ENCODE measurements at places on chromosomes 2 and 18.

DNA sequence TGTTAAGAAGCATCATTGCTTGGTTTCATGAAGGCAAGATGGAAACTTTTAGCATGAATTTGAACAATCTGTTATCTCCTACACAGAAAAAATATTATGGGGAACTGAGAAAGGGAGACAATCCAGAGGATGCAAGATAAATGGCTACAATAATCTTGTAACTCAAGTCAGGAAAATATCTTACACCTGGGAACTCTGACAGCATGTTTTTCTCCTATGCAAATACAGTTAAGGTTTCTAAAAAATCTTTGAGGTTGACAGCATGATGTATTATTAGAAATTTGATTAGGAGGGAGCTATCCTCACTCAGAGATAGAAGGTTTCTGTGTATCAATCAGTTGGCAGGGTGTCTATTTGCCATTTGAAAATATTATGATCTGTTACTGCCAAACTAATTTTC, 75.6 kb downstream of the GPD2 start:
- no peak for DNase-seq

DNA sequence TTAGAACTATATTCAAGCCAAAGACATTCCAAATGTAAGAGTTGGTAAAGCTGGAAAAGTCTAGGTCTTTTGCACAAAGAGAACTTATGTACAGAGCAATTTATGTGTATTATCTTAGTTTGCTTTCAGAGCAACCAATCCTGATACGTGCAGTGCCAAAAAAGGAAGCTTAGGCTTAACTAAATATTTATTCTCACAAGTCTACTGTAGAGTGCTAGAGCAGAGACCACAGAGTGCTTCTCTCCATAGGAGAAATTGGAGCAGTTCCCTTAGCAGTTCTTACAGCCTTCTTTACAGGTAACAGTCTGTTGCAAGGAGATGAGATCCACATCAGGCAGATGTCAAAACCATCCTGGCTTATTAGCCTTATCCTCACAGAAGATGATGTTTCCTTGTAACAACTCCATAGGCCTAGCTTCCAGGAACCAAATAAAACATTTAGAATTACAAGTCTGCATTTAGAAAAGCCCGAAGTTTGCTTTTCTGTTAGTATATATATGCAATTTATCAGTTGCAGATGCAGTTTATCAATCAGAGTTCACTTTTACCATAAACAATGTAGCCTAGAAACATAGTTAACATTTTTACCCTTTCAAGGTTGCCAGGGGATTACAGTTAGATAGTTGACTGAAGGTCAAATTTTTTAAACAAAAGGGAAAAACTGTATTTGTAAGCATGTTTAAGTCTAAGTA, 250.6 kb upstream of the KCNJ3 start:
- no peak for DNase-seq

- no peak for DNase-seq
These were observed 135.5 kb downstream of the MGAT5 start for GRCh38 chr2:134389381-134389780.

DNA sequence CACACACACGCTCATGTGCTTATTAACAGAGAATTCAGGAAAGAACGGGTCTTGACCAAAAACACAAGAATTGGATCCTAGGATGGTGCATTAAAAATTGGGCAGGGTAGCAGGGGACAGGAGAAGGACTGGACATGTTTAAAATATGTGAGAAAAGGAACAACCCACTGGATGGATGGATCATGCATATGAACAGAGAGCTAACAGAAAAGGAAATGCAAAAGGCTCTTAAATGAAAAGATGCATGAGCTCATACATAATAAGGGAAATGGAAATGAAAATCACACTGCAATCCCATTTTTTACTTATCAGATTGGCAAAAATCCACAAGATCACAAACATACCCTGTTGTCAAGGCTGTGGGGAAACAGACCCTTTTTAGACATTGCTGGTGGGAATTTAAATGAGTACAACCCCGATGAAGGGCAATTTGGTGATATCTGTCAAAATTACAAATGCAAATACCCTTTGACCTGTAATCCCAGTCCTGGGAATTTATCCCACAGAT, 440.6 kb upstream of the SLC14A2 start:
- DNase-seq, result no peak

DNA sequence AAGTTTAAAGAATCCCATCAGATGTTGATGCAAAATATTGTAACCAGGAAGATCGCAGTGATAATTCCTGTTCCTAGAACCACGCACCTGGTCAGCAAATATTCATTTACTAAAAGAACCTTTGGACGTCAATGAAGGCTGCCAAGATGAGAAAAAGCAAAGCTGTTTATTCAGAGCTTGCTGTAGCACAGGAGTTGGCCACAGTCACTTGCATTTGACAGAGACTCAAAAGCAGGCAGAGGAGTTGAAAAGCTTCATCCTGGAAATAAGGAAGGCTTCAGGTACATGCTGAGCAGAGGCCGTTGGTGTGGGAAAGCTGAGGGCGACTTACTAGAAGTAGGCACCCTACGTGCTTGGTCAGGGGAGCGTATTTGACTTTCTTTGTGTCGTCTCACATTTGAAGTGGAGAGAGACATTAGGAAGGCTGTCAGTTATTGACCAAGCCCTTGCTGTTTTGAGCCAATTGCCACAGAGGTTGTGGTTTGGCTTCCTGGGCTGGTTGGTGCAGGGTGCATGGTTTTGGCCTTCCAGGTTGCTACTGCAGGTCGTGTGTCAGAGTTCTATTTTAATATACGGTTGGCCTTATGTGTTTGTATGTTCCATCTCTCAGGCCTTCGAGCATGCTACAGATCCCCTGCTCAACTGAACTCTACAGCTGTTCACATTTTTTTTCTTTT, 289.6 kb downstream of the METTL4 start:
- no peak for DNase-seq

GRCh38 chr2:54618646-54619565, 104.6 kb upstream of the EML6 start:
- DNase-seq, result no peak

DNA sequence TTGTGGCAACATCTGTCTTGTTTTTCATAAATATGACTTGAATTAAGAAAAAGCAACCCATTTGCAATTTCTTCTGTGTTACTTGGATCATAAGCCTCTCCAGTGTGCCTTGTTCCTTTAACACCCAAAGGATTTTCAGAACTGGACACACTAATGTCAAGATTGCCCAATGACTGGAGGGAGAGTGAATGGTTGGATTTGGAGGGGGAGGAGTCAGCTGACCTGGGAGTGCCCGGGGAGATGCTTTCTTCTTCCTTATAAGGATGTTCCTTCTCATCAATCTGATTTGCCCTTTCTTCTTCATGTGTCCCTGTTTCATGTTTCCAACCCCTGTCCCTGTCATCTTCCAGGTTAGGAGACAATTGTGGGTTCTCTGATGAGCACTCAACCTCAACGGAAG, 48.8 kb downstream of the ALPK2 start:
- DNase-seq, result no peak

DNA sequence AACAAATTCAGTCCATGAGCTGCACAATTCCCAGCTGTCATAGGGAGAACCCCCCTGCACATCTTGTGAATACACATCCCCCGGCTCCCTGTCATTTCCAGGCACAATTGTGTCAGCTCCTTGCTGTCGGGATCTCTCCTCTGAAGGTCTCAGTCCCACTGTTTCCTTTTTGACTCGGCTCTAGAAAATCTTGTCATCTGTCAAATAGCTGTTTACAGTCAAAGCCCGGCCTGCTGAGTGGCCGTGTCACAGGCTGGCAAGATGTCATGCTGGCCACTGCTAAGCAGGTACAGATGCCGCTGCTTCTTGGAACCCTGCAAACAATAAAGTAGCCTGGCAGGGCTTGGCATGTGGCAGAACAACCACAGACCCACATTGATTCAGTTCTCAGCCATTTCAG, 61.7 kb downstream of the LYPD1 start:
- DNase-seq, result no peak

DNA sequence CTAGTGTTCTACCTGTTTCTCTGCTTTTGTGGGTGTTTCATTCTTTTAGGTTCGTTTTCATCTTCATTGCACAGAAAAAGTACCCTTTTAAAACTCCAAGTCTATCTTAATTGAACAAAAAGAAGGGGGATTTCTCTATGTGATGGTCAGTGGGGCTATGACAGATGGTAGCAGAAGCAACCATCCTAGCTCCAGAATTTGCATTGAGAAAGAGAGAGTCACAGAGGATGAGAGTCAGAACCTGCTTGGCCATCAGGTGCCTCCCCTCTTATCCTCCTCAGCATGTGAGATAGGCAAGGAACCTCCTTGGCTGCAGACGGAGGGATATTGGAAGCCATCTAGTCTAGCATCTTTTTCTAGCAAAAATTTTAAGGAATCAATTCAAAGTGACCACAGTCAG, 398.0 kb upstream of the DCC start:
- no peak for DNase-seq

DNA sequence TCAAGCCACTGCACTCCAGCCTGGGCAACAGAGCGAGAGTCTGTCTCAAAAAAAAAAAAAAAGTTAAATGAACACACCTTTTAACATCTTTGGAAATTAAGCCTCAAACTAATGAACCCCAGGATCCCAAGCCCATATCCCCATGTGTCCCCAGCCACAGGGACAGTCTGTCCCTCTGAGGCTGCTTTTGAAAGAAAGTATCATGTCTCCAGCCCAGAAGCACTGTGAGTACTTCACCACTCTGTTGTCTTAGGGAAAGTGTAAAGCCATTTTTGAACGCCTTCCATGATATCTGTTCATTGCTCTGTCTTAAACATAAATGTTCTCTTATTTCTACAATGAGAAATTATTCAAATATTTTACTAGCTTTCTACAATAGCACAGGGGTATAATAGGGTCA, 52.1 kb upstream of the CHMP1B start:
- DNase-seq, result no peak

- no peak for DNase-seq
These were observed 67.9 kb downstream of the CERS6 start for GRCh38 chr2:168524005-168524404.

DNA sequence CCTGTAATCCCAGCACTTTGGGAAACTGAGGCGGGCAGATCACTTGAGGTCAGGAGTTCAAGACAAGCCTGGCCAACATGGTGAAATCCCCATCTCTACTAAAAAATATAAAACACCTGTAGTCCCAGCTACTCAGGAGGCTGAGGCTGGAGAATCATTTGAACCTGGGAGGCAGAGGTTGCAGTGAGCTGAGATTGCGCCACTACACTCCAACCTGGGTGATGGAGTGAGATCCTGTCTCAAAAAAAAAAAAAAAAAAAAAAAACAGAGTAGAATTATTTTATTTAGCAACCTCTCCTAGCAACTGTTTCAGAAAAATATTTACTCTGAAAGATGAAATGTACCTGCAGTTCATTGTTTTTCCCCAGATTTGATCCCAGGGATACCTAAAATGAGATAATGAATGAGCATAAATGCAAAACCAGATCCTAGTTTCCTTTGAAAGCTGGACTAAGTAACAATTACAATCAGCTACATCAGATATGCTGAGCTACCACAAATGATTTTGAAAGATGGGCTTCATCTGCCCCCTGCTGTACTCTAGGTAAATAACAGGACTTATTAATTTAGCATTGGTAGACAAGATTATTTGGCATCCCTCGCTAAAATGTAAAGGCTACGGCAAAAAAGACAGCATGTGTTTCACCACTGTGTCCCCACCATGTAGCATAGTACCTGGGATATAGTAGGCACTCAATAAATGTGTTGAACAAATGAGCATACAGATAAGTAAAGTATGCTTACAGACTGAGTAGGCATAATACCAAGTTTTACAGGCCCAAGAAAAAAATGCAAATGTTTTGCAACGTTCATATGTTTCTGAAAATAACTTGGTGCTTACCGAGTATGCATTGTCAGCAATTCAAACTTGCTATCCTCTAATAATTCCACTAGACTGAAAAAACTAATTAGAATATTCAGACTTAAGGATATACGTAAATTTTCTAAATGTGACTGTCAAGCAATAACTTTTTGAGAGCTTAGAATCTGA, 102.5 kb downstream of the ATL2 start:
- DNase-seq, result no peak

DNA sequence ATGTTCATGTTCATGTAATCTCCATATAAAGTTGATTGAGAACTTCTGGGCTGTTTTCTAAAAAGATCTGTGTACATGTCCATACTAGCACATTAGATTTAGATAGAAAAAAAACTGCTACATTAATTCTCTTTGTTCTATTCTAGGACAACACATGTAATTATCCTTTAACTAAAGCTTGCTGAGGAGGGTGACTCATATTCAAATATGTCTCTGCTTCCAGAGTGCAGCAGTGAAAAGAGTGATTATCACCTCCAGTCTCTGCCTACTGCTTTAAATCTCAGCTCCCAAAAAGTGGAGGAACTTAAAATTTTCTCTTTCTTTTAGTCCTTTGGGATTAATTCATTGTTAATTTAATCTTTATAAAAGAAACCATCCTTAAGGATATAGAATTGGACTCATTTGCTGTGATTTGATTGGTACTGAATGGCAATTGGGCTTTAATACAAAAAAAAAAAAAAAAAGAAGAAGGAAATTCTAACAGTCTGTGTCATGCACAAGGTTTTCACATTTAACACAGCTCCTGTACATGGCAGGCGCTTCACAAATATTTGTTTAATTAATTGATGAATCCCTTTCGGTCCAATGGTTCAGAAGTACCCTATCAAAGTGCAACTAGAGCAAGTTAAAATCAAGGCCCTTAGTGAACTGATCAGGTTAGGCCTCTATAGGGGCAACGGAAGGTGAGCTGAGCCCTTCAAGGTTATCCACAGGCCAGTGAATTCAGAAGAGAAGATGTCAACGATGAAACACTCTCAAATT, 214.0 kb upstream of the KCNJ3 start:
- no peak for DNase-seq

- no peak for DNase-seq
These were observed 5.5 kb downstream of the WDR75 start for GRCh38 chr2:189446780-189447179.

GRCh38 chr2:36710858-36711515, 14.5 kb downstream of the VIT start:
- DNase-seq, result no peak

DNA sequence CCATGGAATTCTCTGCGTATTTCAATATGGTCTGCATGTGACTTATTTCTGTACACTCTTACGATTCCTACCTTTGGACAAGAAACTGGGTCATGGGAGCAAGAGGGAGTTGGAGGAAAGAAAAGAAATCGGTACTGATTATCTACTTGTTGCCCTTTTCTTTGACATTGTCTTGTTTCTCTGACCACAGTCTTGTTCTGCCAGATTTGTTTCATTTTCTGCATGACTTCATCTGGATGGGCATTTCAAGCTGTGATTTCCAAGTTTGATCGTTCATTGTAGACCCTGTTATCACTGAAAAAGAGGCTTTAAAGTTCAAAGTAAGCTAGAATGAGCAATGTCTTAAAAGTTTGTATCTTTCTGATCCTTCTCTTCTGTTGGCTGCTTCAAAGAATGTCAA, 2186.3 kb upstream of the CELF4 start:
- no peak for DNase-seq

DNA sequence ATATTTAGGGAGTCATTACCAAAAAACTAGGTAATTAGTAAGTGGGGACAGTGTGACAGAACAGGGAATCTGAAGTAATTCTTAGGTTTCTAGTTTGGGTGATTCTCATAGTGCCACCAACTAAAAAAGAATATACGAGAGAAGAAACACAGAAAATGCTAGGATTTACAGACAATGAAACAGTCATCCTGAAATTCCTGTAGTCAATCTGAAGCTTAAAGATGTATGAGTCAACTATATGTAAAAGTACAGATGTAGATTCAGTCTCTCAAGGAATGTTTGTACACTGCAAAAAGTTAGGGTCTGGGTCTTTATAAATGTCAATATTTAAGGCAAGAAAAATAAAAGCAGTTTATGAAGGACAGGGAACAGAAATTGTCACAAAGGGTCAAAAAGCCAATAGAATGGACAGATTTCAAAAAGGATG, 107.0 kb downstream of the STRN start:
- no peak for DNase-seq

GRCh38 chr2:231780123-231780908, 766 bp downstream of the PDE6D start:
- DNase-seq, result no peak
